ENCODE measurements at places on chromosomes 7 and 10.

DNA sequence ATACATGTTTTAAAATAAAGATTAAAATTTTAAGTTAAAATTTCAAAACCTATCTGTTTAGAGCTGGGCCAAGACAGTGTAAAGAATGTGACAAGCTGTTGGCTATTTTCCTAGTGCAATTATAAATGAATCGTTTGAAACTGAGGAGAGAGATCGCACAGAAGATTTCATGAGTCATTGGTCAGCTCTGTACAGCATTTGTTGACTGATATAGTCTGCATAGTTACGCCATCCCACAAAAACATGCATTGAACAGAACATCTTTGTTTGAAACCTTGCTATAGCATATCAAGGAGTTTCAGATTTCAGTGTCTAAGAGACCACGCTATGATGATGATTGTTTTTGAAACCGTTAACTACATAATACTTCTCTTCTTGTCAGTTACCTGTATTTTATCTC is 1.3 kb upstream of the C10orf67 start:
- DNase-seq, result no peak

DNA sequence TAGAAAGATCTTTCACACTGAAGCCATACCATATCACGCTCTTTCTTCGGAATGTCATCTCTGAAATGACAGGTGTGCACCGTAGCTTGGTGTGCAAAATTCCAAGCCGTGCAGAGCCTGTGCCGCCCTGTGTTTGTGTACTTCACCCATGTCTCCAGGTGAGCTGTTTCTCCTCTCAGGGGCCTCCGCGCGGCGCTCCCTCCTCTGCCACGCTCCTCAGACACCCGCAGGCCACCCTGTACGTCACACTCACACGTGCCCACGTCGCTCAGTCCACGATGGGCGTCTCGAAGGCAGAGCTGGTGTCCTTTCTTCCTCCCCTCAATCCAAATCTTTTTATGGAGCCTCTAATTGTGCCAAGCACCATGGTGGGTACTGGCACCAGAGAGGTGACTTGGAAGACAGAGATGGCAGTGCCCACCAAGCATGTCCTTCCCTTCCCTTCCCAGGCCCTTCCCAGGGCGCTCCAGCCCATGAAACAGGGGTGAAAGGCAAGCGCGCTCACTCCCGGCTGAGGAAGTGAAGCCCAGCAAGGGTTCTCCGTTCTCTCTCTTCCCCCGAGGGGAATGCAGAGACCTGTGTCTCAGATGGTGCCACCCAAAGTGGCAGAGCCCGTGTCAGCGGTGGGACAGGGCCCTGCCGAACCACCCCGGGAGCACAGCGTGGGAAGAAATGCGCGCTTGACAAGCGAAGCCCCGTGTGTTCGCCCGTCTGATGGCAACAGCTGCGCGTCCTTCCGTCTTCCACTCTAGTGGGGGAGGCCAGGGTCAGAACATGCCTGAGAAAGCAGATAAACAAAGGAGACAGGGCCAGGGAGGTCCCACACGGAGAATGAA is 292.5 kb upstream of the SHH start:
- DNase-seq, result no peak

- DNase-seq, result no peak
These were observed 94.0 kb upstream of the TARP start for GRCh38 chr7:38367301-38367890.

- DNase-seq, result no peak
These were observed 18.9 kb downstream of the LMOD2 start for GRCh38 chr7:123674399-123675180.

DNA sequence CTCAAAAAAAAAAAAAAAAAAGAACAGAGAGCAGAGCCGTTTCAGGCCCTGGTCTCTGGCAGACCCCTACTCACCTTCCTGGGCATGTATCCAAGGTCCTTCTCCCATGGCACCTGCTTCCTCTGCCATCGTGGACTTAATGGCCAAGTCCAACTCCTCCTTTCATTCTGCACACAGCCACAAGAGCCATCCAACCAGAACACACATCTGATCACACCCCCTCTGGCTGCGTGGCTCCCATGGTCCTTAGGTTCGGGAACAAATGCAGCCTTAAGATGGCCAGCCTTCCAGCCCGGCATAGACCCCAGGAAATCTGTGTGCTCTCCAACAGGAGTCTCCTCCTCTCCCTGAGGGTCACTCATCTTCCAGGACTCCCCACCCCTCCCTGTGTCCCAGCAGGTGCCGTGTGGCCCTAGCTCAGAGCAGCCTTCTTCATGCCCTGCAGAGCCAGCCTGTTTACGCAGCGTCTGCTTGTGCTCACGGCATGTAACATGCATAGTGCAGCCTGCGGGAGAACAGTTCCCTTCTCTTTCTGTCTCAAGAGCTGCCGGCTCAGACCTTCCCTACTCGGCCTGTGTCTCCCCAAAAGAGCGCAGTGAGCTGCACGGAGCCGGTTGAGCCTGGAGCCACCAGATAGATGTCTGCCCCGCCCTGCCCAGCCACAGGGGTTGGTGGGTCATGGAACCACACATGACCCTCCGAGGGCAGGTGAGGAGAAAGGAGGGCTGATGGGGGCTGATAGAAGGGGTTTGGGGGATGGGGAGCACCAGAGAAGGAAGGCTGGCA is 157.3 kb downstream of the NRF1 start:
- no peak for DNase-seq

GRCh38 chr7:50359258-50359994 is 54.9 kb downstream of the IKZF1 start:
- peak; percentile 17 for DNase-seq
